Esophagus squamous epithelium (tissue), 5 donors: ENCODE measurements at places on chromosomes 16 and 17.

- no peak for DNase-seq
These were observed 3.2 kb upstream of the UBE2G1 start for GRCh38 chr17:4369557-4370230.

- no peak for DNase-seq
These were observed 22.8 kb downstream of the CRISPLD2 start for GRCh38 chr16:84842516-84843148.

DNA sequence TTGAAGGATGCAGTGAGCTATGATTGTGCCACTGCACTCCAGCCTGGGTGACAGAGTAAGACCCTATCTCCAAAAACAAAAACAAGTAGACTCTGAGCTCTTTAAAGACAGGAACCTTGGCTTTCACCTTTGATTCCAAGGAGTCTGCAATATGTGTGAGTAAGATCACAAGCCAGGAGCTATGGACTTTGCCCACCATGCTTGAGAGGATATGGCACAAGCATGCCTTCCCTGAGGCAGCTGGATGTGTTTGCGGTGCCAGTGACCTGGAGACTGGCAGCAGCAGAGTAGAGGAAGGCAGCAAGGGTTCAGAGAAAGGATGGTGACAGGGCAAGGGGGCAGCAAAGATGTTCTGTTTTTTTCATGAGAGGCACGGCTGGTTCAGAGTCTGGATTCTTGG, 14.5 kb upstream of the PRKCA start:
- DNase-seq, result no peak

DNA sequence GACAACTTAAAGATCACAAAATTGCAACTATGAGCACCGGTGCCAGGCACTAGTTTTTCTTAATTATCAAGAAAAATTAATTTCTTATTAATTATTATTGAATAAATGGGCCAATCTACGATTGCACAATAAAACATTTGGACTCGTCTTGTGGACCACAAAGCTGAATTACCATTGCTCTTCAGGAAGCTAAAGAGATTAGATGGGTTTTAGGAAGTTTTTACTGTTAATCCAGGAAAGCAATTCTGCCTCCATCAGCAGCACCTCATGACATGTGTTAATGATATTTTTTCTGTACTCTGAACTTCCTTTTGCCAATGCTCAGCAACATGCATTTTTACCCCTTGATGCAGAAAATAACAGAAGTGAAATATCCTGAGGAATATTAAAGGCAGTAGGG, 37.9 kb downstream of the HS3ST3A1 start:
- no peak for DNase-seq

- no peak for DNase-seq
These were observed 616.3 kb upstream of the CDH8 start for GRCh38 chr16:62652441-62653120.

DNA sequence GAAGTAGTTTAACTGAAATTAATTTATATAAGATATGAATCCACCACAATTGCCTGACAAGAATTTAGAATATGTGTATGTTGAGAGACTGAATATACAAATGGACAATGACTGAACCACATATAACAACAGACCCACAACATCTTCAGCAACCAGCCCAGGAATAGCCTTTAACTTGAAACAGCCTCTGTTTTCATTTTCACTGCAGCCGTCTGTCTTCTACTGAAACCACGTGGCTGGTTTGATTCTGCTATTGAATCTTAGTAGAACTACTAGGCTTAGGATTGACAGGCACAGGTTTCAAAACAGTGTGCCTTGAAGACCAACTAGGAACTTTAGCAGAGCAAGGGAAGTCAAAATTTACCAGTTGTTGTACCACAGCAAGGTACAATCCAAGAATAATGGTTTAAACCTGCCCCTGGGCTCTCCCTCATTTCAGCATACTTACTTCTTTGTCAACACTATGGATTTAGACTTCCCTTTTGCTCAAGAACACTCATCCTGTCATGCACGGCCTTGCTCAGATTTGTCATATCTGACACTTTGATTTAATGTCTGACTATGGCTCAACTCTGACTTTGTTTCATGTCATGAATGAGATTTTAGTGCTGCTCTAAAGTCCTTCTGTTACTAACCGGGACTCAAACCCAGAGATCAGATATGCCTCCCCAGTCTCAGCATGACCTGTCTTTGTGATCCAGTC, 355.0 kb downstream of the KIF2B start:
- no peak for DNase-seq

- no peak for DNase-seq
These were observed 43.4 kb downstream of the SOX9 start for GRCh38 chr17:72164158-72164739.

DNA sequence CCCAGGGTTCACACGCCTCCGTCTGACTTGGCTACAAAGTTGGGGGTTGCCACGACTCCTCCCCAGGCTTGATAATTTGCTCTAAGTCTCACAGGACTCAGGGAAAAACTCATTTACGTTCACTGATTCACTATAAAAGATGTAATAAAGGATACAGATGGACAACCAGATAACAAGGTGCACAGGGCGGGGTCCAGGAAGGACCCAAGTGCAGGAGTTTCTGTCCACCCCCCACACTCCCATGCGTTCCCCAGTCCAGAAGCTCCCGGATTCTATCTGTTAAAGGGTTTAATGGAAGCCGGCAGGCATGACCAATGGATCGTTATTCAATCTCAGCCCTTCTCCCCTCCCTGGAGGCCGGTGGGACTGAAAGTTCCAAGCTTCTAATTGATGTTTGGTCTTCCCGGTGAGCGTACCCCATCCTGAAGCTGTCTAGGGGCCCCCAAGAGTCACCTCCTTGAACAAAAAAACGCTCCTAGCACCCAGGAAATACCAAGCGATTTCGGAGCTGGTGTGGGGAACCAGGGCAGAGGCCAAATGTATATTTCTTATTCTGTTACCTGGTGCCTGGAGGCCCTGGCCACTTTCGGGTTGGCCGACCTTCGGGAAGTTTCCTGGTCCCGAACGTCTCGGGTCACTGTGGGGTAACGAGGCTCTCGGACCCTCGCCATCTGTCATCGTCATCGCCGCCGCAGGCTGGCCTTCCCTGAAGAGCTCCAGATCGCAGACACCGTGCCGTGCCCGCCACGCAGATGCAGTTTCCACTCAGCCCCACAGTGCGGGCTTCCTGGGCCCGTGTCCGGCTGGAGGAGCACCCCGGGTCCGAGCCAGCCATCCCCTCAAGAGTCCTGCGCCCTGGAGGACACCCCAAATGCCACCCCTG, 13.5 kb upstream of the METRNL start:
- DNase-seq, result no peak

DNA sequence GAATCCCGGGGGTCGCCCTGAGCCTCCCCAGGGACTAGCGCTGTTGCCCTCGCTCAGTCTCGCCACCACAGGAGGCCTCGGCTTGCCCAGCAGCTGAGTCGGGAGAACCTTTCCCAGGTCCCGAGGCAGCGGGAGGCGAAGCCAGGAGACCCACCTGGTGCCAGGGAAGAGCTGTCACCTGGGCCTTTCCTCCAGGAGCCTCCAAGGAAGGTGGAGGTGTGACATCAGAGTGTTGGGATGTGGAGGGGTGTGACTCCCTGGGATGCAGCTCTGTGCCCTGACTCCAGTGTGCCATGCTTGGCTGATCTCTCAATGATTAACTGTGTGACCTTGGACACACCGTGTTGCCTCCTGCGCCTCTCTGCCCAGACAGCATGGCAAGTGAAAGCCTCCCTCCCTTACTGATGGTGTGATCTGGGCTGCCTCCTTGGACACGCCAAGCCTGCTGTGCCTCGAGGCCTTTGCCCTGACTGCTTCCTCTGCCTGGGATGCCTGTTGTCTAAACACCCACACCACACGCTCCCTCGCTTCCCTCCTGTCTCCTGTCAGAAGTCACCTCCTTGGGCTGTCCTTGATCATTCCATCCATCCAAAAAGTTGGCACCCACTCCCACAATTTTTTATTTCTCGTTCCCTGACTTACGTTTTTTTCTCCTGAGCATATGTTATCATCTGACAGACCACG, 88.0 kb downstream of the CMIP start:
- no peak for DNase-seq

DNA sequence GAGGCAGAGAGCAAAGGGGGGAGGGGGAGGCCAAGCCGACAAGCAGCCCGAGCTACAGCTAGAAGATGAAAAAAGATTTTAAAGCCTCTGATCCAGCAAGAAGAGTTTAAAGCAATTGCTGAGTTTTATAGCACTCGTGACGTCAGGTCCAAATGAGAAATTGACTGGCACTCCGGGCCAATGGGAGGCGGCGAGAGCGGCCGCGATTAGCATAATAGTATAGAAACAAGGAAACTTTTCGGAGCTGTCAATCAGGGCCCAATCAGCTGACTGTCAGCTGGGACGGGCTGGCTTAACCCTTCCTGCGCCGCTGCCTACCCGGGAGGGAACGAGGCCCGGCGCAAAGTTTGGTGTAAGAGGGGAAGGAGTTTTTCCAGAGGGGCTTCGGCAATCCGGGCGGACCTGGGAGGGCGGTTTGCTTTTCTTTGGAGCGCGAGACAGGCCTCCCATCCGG, at the start of gene MAF:
Gene MAF (minus strand): TSS at position 100 of the 454 bp plus-strand sequence. CDS start 835 bp downstream, outside the sequence.
- DNase-seq, result peak; percentile 68

- no peak for DNase-seq
These were observed 17.7 kb downstream of the ATP6V0A1 start for GRCh38 chr17:42476411-42476810.

DNA sequence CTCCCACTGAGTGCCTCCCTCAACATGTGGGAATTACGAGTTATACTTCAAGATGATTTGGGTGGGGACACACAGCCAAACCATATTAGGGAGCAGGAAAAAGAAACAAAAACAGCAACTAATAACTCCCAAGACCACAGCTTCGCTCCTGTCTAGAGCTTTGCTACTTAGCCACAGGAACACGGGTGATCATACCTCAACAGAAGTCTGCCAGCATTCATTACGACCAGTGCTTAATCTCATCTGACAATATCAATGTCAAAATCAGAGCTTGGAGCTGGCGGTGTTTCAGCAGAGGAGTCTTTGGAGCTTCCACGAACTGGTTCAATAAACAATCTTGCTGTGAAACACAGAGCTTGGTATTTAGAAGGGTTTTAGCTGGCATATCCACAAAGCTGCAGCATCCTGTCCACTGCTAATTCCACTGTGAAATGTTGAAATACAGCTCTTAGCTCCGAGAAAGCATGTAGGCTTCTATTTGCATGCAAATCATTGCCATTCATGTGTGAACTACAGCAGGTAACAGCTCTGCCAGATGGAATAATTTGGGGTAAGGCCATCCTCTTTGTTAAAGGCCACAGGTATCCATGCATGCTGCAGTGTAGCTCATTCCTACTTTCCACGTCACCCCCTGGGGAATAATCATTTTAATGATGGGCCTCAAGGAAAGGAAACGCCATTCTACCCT, 128.4 kb upstream of the GOT2 start:
- DNase-seq, result no peak

DNA sequence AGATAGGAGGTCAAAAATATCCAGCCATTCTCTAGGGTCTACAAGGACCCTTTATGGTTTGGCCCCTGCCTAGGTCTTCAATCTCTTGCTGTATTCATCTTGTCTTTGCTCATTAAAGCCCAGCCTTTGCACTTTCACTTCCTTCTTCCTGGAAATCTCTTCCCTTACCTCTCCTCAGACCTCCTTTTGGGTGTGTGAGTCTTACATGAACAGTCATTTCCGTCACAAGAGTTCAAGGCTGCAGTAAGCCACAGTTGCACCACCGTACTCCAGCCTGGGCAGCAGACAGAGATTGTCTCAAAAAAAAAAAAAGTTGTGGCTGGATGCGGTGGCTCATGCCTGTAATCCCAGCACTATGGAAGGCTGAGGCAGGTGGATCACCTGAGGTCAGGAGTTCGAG, 6.0 kb upstream of the ATP1B2 start:
- no peak for DNase-seq

DNA sequence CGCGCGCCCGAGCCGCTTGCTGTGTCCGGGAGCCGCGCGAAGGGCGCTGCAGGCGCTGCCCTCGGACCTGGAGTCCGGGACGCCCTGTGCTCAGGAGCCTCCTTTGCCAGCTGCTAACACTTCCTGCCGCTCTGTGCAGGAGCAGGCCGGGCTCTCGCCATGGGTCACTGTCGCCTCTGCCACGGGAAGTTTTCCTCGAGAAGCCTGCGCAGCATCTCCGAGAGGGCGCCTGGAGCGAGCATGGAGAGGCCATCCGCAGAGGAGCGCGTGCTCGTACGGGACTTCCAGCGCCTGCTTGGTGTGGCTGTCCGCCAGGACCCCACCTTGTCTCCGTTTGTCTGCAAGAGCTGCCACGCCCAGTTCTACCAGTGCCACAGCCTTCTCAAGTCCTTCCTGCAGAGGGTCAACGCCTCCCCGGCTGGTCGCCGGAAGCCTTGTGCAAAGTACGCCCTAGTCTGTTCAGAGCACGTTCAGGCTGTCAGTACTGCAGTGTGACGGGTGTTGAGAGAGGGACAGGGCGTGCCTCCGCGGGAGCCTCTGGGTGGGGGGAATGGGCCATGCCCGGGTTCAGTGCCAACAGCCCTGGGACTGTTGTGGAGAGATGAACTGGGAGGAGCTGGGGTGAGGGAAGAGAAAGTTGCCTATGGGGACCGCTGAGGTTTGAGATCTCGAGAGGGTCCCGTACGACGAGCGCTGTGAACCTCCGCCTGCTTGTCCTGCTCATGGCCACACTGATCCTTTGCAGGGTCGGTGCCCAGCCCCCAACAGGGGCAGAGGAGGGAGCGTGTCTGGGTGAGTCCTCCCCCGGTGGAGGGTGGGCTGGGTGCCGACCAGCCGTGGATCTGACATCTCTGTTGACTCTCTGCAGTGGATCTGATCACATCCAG, 1.3 kb downstream of the ZNF276 start:
- peak; percentile 46 for DNase-seq

- no peak for DNase-seq
These were observed 47.8 kb downstream of the MARCHF10 start for GRCh38 chr17:62760059-62760944.

GRCh38 chr17:21275579-21276263, 8.8 kb upstream of the MAP2K3 start:
- DNase-seq, result no peak
